IMR-90 (cell line): ENCODE measurements at places on chromosomes 12 and 14.

GRCh38 chr12:79685068-79685467 lies 5.7 kb downstream of the PAWR start:
- DNase-seq, result peak; percentile 88

DNA sequence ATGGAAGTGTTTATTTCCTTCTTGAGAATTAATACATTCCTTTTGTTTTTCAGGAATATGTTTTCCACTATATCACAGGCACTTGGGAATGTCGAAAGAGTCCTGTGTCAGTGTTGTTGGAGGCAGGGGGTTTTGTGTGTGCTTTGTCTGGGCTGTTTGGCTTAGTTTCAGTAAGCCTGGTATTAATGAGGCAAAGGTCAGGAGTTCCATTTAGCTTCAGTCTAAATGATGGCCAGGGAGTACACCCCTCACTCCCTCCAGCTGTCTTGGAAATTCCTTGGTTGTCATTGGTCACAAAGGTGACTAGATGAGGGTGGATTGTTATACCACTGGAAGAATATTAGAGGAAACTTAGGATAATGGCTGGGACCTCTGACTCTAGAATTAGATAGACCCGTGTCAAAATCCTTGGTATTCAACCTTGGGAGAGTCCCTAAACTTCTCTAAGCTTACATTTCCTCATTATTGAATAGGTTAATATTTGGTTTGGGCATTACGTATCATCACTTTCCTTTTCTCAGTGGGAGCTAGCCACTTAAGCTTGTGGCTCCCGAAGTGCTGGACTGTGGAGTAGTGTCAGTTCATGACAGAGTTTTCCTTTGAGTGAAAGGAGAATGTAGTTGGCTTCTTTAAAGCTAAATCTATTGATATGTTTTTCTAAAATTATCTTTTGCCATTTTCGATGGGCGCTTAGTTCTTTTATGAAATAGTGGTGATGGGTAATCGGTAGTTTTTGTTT lies 5.2 kb downstream of the FRS2 start:
- peak; percentile 62 for DNase-seq

GRCh38 chr12:67441736-67442346 lies 172.7 kb downstream of the CAND1 start:
- DNase-seq, result peak; percentile 77

GRCh38 chr12:128445415-128446127 lies 178.6 kb downstream of the TMEM132C start:
- no peak for DNase-seq

DNA sequence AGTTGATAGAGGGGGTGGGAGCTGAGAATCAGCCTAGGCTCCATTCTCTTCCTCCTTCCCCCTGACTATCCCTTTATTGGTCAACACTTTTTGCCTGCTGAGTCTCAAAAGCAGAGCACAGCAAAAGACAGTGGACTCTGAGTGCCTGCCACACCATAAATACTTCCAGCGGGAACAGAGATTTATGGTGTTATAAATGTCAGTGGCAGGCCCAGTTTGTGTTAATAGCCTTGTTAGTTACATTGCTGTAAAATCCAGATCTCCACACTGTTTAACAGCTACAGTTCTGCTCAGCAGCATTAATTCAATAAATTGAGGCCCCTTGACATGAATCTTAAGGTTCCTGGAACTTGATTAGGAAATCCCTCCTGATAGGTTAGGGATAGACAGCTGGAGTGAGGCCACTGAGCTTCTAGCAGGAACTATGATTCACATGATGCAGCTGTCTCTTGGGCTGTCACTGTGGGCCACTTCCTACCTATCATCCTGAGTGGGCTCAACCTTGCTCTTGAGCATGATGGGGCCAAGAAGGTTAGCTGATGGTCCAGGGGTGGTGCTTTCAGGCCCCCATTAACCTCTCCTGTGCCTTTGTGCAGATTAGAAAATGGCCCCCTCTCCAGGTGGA lies 295.2 kb upstream of the SRRM4 start:
- no peak for DNase-seq

GRCh38 chr12:24820872-24821271 lies 128.0 kb downstream of the BCAT1 start:
- DNase-seq, result peak; percentile 75

DNA sequence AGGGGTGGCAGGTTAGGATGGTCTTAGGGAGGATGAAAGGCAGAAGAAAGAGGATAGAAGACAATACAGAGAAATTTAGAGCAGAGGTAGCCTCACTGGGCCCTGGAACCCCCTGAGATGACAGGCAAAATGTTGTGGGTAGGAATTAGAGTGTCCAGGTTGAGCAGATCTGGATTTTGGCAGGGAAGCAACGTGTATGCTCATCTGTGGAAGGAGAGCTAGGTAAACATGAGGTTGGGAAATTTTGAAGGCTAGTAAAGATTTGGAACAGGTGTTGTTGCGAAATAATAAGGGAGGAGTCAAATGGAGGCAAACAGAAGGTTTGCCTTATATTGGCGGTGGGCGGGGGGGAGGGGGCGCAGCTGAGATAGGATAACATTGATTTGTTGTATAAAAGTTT lies 5.3 kb downstream of the HSD17B6 start:
- DNase-seq, result no peak

DNA sequence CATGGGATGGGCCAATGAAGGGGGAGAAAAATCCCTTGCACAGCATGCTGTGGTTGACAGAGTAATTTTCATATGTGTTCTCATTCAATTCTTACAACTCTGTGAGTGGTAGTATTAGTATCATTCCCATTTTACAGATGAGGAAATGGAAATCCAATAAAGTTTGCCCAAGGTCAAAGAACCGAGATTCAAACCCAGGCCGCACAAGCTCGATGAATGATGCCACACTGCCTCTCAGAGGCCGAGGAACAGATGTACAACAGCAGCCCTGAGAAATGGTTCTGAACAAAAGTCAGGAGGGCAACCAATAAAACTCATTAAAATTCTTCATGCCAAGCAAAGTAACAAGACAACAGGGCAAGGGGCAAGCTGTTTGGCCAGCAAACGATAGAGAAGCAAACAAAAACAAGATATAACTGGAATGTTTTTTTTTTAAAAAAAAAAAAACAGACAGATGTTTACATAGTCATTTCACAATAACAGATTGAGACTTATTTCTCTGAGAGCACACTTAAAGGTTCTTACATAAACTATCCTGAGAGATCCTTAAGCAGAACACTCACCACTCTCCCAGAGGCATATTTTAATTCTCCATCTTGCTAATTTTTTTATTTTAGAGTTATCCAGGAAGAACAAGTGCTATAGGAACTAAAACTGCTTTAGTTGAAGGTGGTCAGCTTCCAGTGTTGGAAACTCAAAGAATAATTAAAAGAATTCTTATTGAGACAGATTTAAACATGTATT lies 85.8 kb downstream of the EXOC5 start:
- DNase-seq, result peak; percentile 2

DNA sequence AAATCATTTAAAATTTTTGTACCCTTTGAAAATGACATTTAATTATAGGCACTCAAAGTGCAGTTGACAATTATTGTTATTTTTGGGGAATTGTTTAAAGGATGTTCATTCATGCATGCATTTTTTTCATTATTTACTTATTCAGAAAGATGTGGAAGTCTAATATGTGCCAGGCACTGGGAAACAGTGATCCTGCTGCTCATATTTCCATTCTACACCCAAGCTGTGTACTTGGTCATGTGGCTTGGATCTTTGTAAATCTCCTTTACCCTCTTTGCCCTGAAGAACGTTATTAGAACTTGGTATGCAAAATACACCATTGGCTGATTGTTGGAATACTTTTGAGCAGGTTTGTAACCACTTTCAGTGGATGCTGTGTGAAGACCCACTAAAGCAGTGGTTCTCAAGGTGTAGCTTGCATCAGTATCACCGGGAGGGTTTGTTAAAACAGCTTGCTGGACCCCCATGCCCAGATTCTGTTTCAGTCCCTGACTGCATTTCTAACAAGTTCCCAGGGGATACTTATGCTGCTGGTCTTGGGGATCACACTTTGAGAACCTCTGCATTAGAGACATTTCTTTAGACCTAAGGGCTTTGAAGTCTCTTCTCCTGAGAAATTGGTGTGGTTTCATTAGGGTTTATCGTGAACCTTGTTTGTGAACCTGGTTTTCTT lies 47.5 kb downstream of the PRKCH start:
- DNase-seq, result no peak

GRCh38 chr12:119992129-119992705 lies 3.2 kb downstream of the BICDL1 start:
- DNase-seq, result no peak

GRCh38 chr12:89185889-89186288 lies 166.4 kb downstream of the DUSP6 start:
- peak; percentile 23 for DNase-seq

DNA sequence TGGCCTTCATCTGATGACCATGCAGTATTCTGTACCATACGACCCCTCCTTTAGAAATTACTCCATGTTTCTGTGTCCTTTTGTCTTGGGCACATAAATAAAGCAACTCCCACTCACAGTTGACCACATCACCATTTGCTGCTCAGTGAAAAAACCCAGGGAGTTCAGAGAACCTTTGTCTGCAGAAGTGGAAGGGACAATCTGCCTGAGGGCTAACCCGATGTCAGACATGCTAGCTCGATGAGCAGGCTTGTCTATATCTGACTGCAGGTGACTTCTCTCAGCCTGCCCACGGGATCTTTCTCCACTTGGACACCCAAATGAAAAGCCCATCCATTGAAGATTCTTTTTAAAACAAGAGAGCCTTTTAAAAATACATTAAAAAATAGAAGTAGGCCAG lies 45.7 kb upstream of the GRIP1 start:
- no peak for DNase-seq

DNA sequence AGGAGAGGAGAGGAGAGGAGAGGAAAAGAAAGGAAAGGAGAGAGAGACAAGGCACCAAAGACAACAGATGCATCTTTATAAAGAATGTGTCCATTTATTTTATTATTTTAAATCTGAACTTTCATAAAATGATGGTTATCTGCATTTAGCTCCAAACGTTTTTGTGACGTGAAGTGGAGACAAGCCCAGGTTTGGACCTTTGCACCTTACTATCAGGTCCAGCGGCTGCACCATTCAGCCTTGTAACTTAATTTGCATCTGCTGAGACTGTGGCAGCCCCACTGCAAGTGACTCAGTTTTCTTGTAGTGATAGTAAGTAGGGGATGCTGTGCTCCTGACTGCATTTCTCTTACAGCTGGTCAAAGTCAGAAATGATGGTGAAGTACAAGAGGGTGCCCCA lies 130.7 kb downstream of the NTF3 start:
- no peak for DNase-seq

GRCh38 chr12:130519-130918 lies 64.0 kb downstream of the IQSEC3 start:
- DNase-seq, result no peak

- peak; percentile 25 for DNase-seq
Observed at GRCh38 chr12:29286081-29286790, 94.7 kb downstream of the ERGIC2 start.

GRCh38 chr14:94622653-94623421 lies 10.6 kb downstream of the SERPINA3 start:
- no peak for DNase-seq

GRCh38 chr12:129559776-129560175 lies 344.0 kb downstream of the TMEM132D start:
- no peak for DNase-seq

GRCh38 chr12:111993292-111994150 lies 19.4 kb downstream of the TMEM116 start:
- DNase-seq, result no peak

- no peak for DNase-seq
Observed at GRCh38 chr14:98704441-98704840, 567.6 kb downstream of the BCL11B start.

DNA sequence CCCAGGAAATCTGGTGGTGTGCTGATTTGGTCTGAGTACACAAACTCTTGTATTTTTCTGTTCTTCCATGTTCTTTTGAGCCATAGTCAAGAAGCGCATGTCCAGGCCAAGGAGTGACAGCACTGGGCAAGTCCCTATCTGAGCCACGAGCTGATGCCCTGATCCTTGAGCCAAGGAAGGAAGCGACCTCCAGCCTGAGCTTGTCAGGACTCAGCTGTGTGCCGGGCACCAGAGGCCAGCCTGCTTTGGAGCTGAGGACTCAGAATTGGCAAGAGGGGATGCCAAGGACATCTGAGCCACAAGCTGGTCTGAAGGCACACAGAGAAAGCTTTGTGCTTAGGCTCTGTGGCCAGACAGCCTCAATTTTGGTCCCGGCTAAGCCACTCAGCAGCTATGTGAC lies 52.6 kb downstream of the GALNT16 start:
- no peak for DNase-seq

DNA sequence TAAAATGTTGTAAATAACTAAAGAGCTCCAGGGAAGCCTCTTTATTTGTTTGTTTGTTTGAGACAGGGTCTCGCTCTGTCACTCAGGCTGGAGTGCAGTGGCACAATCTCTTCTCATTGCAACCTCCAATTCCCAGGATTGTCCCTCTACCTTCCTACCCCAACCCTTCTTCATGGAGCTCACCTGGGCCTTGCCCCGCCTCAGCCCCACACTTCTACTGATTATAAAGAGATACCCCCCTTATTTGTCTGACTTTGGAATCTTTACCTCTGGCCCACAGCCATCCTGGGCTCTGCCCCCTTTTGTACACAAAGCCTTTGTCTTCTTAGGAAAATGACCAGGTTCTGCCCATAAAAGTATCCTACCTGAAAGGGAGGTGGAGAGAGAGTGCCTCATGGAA lies 9.1 kb upstream of the BLTP3B start:
- no peak for DNase-seq

DNA sequence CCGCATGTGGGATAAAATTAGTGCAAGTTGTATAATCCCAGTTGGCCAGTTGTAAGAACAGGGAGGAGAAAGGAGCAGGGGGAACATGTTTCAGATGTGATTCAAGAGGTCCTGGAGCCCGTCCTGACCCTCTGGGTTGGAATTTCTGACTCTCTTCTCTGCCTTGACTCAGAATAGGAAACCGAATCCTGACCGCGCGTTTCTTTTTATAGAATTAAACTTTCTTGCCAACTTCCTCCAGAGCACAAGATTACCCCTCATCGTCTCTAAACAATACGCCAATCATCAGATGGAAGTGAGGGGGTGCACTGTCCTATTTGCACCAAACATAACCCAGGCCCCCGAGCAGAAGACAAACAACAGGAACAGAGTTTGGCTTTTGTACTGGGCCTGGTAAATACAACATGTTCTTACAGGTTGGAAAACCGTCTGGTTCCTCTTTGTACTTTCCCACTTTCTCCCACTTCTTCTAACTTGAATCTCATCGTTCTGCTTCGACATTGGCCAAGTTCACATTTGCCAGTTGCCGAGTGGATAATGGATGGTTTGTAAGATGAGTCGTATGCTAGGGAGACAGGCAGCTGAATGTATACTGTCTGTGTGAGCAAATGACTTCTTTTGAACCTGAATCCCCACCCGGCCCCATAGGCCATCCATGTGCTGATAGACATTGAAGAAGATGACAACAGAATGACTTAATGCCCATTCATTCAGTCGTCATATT lies 42.6 kb upstream of the MED13L start:
- DNase-seq, result peak; percentile 96

GRCh38 chr12:77760271-77761025 lies 70.2 kb upstream of the NAV3 start:
- DNase-seq, result no peak

GRCh38 chr12:132143336-132144071 lies 615 bp downstream of the DDX51 start:
- no peak for DNase-seq

GRCh38 chr14:65937079-65937959 lies 524.8 kb downstream of the FUT8 start:
- no peak for DNase-seq

- DNase-seq, result no peak
Observed at GRCh38 chr12:5437182-5437583, 5.3 kb downstream of the NTF3 start.
